ENCODE measurements at places on chromosomes 11 and 22.

DNA sequence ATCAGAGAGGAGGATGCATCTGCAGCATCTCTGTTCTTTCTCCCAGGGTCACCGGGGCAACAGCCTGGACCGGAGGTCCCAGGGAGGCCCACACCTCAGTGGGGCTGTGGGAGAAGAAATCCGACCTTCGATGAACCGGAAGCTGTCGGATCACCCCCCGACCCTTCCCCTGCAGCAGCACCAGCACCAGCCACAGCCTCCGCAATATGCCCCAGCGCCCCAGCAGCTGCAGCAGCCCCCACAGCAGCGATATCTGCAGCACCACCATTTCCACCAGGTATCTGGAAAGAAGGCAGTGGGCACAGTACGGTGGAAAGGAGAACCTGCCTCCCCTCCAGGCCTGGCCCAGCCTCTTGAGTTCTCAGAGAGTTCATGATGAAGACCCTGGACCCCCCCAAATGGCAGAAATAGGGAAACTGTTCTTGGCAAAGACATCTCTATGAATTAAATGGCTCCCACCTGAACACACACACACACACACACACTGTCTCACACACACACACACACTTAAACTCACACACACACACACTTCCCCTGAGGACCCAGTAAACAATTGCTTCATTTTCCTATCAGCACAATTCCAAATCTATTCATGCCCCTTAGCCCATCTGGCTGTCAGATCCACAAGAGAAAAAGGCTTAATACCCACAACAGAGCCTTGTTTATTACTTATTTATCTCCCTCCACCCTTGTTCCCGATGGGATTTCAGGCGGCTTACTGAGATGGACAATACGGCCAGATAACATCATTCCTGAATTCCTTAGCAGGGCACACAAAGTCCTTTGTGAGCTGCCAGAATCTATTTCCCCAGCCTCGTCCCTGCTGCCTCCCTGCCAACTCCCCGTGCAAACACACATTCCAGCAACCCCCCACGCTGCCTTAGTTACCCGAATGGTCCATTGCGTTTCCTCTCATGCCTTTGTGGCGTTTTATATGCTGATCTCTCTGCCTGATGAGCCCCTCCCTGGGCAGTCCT, 8.1 kb downstream of the TMA7B start:
- DNase-seq, result no peak

- no peak for DNase-seq
These were observed 82.3 kb downstream of the PTPRJ start for GRCh38 chr11:48062649-48063048.

DNA sequence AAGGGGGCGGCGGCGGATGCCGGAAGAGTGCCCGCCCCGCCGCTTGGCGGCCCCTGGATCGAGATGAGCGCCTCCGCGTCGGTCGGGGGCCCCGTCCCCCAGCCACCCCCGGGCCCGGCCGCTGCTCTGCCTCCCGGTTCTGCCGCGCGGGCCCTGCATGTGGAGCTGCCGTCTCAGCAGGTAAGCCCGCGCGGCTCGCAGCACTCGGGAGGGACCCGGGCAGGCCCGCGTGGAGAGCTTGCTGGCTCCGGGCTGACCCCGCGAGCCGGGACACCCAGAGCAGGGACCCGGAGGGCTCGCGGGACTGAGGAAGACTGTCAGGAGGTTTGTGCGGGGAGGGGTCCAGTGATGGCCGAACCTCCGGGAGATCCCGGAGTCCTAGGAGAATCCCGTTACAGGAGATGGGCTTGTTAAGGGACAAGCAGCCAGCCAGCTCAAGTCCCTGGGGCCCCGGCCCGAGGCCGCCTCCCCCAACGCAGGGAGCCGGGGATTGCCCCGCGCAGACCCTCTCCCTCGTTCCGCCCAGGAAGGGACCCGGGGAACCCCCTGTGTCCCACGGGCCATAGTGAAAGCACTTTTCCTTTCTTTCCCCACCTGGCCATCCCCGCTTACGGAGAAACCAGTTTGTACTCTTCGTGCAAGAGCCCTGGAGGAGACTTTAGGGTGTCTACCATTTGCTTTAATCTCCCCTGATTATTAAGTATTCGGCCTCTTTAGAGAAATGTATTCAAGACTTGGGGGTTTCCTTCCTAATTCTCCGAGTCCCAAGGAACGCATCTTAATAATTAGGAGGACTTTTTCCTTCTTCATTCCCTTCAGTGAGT, 547 bp downstream of the UVRAG start:
- peak; percentile 50 for DNase-seq

DNA sequence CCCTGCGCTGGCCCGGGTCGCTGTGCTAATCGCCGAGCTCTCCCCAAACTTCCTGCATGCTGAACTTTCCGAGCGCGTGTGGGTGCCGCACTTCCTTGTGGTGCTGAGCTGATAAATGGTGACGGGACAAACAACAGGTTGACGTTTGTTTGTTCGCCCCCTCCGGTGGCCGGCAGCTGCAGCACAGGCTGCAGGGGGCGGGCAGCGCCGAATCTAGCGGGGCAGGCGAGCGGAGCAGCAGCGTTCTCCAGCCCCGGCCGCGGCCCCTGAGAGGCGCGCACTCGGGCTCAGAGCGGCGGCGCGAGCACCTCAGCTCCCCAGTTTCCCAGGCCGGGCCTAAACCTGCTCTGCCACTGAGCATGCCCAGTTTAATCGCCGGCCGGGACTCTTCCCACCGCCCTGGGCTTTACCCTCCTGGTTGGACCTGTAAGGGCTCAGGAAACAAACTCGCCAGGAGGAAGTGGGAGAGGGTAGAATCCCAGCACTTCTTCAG, at the start of gene PDGFD:
Gene PDGFD, minus strand, starts transcription at position 120 of the 493 bp plus-strand sequence.
- DNase-seq, result peak; percentile 84

DNA sequence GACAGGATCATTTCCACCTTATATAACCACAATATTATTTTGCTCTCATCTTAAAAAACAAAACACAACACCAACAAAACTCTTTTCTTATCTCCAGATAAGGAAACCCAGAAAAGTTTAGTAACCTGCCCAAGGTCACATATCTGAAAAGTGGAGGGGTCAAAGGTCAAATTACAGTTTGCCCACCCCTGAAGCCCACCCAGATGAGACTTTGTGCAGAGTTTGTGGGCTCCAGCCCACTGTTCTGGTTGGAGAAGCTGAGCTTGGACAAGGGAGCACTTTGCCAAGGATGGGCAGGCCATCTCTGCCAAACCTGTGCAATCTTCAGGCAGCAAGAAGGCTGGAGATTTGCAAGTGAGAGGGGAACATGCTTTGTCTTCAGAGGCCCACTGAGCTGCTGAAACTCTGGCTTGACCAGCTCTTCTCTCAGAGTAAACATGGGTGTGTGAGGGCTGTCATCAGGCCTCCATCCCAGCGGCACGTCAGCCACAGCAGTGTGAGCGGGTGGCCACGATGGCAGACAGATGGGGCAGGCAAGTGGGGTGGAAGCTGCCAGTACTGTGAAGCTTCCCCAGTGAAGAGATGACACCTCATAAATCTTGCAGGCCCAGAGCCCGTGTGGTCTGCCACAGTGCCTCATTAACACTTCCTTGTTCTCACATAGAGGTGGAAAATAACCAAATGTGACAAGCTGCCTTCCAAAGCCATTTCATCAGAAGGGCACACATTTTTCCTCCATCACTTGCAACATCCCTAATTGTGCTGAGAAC, 111.8 kb downstream of the CCDC81 start:
- DNase-seq, result no peak

DNA sequence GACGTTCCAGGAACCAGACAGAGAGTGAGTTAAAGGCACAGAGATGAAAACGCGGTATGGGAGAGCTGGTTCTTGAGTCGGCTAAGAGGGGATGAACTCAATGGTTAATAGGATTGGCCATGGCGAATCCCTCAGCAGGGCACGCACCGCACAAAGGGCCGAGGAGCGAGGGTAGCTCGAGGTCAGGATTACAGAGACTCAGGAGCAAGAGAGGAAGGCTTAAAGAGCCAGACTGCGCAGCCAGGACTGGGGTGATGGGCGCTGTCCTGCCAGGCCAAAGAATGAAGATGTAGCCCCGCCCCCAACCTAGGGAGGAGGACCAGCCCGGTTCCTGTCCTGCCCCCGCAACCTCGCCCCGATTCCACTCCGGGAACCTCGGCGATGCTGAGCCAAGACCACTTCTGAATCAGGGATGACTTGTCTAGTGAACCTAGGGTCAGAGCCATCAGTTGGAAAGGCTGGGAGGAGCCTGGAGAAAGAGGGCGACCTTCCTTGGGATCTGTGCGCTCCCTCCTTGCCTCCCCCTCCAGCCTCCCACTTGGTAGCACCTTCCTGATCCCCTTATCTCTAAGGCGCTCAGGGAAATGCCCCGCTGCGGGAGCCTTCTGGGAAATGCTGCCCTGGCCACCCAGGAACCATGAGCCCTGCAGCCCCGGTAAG, at the start of gene PLEKHB1:
Gene PLEKHB1, plus strand, starts transcription at position 610 of the 660 bp plus-strand sequence. Its CDS starts 28 bp downstream, at position 638.
- no peak for DNase-seq

GRCh38 chr11:118076754-118077281, at the start of gene TMPRSS4:
TSS of gene TMPRSS4 (plus strand) at chr11:118077078. CDS start at chr11:118077303, 225 bp downstream.
- no peak for DNase-seq

GRCh38 chr11:72347691-72348090, 86.6 kb downstream of the CLPB start:
- DNase-seq, result no peak
